Foreskin fibroblast (primary cell): ENCODE measurements at places on chromosomes 5 and 9.

- no peak for DNase-seq
These were observed 108.6 kb upstream of the SH3GL2 start for GRCh38 chr9:17470036-17470813.

GRCh38 chr9:114177423-114178064 lies 22.2 kb downstream of the COL27A1 start:
- peak; percentile 62 for DNase-seq

DNA sequence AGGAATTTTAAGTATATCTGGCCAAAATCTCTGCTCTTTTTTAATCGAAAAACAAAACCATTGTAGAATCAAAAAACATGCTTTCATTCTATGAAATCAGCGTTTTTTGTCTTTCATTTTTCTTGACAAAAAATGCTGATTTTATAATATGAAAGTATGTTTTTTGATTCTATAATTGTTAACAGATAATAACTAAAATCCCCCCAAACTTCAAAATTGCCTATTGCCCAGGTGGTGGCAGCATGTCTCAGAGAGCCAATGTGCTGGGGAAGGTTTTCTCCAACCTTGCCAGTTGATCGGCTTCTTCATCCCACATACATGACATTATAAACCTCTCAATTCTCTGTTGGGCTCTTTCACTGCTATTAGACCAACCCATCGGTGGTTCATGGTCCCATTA lies 5.1 kb upstream of the SMIM15 start:
- peak; percentile 48 for DNase-seq

GRCh38 chr5:1014346-1014745 lies 5.7 kb downstream of the NKD2 start:
- DNase-seq: no peak

GRCh38 chr9:27209034-27209433 lies 87.9 kb downstream of the EQTN start:
- DNase-seq: no peak

GRCh38 chr9:85971731-85972130 lies 30.8 kb downstream of the NAA35 start:
- DNase-seq: peak; percentile 24
